ENCODE measurements at places on chromosomes 16 and 17. TPM values are rescaled to one million over a fixed set of nuclear protein-coding genes. Genes with fewer than 3 reads are reported as not detected.

SLC5A11 gene
- total RNA-seq, result not detected

CA10 gene
- total RNA-seq, result not detected

DNA sequence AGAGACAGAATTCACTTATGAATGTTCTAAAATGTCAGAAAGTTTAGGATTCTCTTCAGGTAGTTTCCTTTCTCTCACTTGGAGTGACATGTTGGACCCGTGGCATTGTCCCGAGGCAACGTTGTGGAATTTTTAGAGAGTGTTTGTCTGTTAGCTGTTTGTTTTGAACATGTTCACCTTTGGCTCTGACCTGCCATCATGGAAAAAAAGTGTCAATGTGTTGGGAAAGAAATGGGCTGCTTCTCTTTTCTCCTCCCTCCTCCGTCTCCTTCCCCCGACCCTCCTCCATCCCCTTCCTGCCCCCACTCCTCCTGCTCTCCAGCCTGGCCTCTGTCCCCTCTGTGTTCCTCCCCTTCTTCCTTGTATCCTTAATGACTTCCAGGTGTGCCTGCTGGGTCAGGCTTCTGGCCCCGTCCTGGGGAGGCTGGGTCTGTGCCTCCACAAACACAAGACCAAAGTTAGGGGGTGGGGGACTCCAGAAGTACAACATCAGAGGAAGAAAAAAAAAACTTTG is 463.1 kb downstream of the MAF start:
- no peak for DNase-seq

SMIM36 gene
- not detected for total RNA-seq

ARHGDIG gene
- total RNA-seq, result 9.3 TPM

GRCh38 chr17:68662037-68662432 is 60.9 kb upstream of the FAM20A start:
- DNase-seq, result no peak

DNA sequence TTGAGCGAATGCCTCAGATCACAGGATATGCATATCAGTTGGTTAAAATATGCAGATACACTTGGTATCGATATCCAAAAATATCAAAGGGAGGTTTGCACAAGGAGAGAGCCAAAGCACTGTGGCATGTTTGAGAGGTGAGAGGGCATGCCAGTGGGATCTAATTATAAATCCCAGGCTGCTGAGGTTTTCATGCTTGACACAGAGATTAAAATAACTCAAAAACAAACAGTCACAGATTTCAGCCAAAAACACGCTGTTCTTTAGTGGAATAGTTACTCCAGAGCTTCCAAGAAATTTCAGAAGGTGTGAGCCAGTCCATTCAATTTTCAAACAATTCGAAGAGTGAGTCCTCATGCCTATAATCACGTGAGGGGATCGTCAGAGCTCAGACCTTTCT is 477.9 kb downstream of the SOX9 start:
- DNase-seq, result no peak

Data from Right ventricle myocardium inferior (tissue), 1 donor.